ENCODE measurements at places on chromosomes 3 and 15.

GRCh38 chr3:62149962-62150361 lies 223.4 kb downstream of the FEZF2 start:
- DNase-seq = no peak

DNA sequence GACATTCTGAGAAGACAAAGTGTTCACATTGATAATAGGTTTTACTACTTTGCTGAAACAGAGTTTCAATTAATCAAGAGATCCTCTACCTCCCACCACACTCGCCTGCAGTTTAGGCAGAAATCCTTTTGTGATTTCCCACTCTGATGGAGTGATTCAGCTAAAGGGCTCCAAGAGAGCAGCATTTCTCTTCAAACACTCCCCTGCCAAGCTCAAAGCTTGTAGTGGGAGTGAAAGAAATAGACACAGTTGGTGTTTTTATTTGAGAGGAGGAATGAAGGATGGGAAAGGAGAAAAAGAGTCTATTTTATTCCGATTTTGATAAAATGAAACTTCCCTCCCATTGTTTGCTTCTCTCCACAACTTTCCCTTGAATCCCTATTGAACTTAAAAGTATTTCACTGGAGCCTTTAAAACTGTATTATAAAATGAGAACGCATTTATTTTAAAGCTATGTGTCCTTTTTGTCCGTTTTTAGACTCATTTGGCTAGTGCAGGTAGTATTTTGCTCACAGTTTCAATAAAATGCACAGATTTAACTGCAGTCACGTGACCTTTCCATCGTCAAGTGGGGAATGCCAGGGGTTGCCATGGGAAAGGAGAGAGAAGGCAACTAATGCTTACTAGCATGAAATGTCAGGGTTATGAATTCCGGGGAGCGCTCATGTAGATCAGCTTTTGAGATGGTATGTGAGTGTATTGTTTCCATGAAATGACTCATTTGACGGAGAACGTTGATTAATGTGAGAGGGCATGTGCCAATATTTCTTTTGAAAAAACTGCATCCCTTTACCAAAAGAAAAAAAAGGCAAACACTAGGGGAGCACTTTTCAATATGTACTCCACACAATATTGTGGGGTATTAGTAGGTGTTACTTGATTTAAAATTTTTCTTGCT lies 7.7 kb upstream of the OSBPL11 start:
- DNase-seq = no peak

- DNase-seq = no peak
Observed at GRCh38 chr3:53729618-53730017, 116.6 kb downstream of the CHDH start.

DNA sequence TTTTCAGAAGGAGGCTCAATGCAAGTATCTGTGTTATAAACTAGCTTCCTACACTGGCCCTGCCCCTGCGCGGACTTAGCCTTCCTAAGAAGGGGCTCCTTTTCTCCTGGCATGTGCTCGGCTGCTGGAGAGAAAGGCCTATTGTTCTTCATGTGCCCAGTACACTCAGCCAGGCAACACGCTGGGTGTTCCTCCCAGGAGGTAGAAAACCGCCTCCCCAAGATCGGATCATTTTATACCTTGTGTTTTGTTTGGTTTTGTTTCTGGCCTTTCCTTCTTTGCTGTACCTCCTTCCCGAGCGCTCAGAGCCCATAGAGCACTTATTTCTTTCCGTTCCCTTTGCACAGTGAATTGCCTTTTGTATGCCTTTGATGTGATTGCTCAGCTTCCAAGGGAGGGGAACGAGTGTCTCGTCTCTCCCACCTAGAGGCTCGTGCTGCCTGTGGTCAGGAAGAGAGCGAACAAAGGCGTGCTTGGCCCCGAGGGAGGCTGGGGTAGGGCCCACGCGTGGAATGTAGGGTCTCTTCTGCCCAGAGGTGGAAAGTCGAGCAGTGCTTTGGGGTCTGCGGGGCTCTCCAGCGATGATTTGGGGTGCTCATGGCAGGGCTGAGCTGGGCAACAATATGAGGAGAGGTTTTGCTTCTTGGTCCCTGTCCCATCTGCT lies 30.0 kb downstream of the CCNL1 start:
- DNase-seq = no peak

DNA sequence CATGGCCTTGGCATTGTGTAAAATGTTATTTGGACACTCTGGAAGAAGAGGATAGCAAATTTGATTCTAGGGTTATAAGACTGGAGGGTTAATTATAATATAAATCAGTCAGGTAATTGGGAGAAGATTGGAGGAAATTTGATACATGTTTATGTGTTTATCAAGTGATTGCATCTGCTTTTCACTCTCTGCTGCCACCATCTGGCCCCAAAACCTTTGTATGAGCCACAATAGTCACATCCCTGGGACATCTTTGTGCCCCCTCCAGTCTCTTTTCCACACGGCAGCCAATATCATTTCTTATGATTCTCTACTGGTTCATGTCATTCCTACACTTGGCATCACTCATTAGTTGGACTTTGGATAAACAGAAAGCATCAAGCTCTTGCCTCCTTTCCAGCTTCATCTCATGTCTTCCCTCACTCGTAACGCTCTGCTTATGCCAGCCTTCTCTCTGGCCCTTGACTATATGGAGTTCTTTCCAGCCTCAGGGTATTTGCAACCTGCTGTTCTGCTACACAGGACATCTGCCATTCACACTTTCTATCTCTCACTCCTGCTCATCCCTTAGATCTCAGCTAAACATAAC lies 602.3 kb upstream of the SUCLG2 start:
- DNase-seq = no peak

DNA sequence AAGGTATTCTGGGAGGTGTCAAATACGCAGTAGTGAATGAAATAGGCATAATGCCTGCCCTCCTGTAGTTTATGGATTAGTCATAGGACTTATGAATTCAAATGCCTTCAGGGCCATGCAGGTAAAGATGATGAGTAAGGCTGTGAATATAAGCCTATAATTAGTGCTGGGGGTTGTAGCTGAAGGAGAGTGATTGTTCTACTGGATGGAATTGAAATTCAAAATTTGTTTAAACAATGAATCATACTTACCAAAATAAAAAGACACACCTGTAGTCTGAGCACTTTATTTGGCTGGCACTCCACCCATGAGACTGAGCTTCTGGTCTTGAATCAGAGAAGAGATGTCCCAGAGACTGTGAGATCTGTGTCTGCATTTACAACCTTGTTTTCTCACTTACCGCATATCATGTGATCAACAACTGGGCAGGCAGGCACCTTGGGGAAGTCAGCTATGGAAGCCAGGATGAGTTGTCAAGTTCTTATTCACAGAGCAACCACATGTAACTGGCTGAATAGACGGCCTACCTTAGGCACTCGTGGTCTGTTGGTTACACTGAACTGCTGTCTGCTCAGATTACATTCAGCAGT lies 291.8 kb downstream of the NAALADL2 start:
- no peak for DNase-seq

- no peak for DNase-seq
Observed at GRCh38 chr3:53530205-53530604, 35.8 kb downstream of the CACNA1D start.

GRCh38 chr3:72559385-72559784 lies 288.9 kb downstream of the SHQ1 start:
- DNase-seq = no peak

DNA sequence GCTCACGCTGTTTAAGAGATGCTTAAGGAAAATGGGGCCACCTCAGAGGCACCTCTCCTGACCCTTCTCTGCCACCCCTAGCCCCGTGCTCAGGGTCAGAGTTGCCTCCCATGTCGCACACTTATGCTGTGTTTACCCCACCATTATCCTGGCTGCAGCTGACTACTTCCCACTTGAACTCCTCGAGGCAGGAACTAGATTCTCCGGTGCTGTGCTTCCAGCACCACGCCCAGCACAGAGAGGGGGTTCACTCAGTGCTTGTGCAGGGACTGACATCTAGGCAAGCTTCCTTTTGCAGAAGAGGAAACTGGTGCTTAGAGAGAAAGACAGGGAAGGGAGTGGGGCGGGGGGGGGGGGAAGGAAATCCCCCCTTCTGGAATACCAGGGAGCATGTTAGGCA lies 340.1 kb downstream of the RORA start:
- DNase-seq = no peak

DNA sequence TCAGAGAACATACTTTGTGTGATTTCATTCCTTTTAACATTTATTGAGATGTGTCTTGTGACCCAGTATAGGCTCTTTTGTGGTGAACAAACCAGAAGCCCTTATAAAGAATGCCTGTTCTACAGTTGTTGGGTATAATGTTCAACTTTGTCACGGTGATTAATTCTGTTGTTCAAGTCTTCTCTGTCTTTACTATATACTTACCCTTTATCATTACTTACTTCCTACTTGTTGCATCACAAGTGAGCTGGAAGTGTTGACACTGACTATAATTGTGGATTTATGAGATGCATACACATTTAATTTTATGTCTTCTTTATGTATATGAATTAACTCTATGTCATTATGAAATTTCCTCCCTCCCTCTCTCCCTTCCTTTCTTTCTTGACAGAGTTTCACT lies 59.7 kb upstream of the TBL1XR1 start:
- DNase-seq = no peak

GRCh38 chr3:106168962-106169750 lies 300.3 kb upstream of the CBLB start:
- DNase-seq = no peak

DNA sequence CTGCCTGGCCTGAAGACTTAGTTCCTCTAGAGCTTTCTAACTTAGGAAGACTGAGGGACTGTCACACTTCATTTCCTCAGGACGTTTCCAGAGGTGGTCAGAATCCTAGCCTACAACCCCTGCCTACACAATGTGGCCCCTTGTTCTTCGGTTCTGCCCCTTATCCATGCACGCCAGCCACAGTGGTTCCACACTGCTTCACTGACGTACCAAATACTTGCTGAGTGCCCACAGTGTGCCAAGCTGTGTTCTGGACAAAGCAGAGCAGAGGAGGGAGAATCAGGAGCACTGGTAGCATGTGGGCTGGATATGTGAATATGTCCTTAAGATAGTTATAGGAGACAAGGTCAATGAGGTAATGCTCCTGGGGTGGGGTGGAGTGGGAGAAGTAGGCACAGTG lies 70.5 kb upstream of the SAMMSON start:
- no peak for DNase-seq

GRCh38 chr3:21533002-21533401 lies 218.0 kb downstream of the ZNF385D start:
- DNase-seq = no peak

DNA sequence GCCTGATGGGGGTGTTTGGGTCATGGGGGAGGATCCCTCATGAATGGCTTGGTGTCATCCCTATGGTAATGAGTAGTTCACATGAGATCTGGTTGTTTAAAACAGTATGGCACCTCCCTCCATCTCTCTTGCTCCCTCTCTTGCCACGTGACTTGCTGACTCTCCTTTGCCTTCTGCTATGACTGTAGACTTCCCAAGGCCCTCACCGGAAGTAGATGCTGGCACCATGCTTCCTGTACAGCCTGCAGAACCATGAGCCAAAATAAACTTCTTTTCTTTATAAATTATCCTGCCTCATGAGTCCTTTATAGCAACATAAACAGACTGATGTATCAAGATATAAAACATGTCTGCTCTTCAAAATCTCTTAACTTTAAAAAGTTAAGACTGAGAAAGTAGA lies 96.1 kb downstream of the TFDP2 start:
- DNase-seq = no peak

- no peak for DNase-seq
Observed at GRCh38 chr3:146308682-146309081, 57.8 kb upstream of the PLSCR4 start.

- no peak for DNase-seq
Observed at GRCh38 chr15:29859293-29859692, 37.0 kb upstream of the TJP1 start.

GRCh38 chr3:128205558-128206145 lies 52.4 kb downstream of the EEFSEC start:
- DNase-seq = no peak

DNA sequence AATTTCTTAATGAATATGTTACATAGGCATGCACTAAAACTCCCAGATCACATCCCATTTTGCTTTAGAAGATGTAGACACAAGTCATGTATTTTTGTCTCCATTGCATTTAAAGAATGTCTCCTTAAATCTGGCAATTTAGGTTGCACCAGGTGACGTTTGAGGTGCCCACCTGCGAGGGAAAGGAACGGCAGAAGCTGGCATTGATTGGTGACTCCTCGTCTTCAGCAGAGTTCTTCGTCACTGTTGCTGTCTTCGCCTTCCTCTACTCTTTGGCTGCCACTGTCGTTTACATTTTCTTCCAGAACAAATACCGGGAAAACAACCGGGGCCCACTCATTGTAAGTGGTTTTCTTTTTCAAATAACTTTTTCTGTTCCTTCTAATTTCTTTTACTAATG lies 96.1 kb upstream of the SNTN start:
- DNase-seq = no peak

GRCh38 chr15:60626669-60627068 lies 147.7 kb upstream of the ICE2 start:
- no peak for DNase-seq

GRCh38 chr3:49415931-49416601 lies 3.8 kb downstream of the TCTA start:
- no peak for DNase-seq

DNA sequence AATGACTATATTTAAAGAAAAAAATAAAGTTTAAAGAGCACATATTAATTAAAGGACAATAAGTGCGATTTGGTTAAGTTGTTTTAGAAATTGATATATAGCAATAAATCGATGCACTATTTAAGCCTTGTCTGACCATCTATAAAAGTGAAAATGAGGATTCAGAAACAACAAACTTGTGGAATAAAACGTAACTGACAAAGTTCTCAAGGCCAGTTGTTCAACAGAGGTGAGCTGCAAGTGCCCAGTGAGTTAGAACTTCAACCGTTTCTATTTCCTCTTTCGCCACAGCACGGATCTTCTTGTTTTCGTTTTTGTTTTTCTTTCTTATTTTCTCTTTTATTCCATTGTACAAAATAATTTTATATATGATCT lies 724.9 kb upstream of the ARRDC4 start:
- DNase-seq = no peak

GRCh38 chr3:3792391-3792790 lies 6.8 kb upstream of the LRRN1 start:
- DNase-seq = no peak

GRCh38 chr3:145182196-145182911 lies 978.6 kb downstream of the PLOD2 start:
- DNase-seq = no peak

GRCh38 chr15:36178303-36178633 lies 401.2 kb upstream of the CDIN1 start:
- no peak for DNase-seq

- no peak for DNase-seq
Observed at GRCh38 chr3:53084310-53085001, 38.6 kb upstream of the SFMBT1 start.

GRCh38 chr15:93345981-93346380 lies 257.0 kb upstream of the RGMA start:
- no peak for DNase-seq

GRCh38 chr3:42098171-42098570 lies 7.0 kb downstream of the TRAK1 start:
- no peak for DNase-seq

GRCh38 chr3:42755681-42756578 lies 17.1 kb downstream of the CCDC13 start:
- no peak for DNase-seq

Measured in GM12892 (cell line).